ENCODE measurements at places on chromosomes 16 and 17. TPM values are rescaled to one million over a fixed set of nuclear protein-coding genes. Genes with fewer than 3 reads are reported as not detected.

Gene ACSM5
- total RNA-seq = 9.7 TPM

Gene DDX52
- total RNA-seq = 17.5 TPM

Gene MYL4
- 4.3 TPM for total RNA-seq

Gene JPT1
- total RNA-seq = 132 TPM

GRCh38 chr17:57537524-57538410 lies 207.3 kb downstream of the CCDC182 start:
- H3K36me3 ChIP-seq = no peaks in the 10 kb centered on the region
- H3K4me1 ChIP-seq = peaks cover 11% of the 10 kb centered on the region
- DNase-seq = no peak
- no peak overlapping the region for H3K4me3 ChIP-seq

- no peak overlapping the region for H3K27ac ChIP-seq
- no peak for DNase-seq
Observed at GRCh38 chr16:363766-364490, 6.4 kb downstream of the MRPL28 start.

DNA sequence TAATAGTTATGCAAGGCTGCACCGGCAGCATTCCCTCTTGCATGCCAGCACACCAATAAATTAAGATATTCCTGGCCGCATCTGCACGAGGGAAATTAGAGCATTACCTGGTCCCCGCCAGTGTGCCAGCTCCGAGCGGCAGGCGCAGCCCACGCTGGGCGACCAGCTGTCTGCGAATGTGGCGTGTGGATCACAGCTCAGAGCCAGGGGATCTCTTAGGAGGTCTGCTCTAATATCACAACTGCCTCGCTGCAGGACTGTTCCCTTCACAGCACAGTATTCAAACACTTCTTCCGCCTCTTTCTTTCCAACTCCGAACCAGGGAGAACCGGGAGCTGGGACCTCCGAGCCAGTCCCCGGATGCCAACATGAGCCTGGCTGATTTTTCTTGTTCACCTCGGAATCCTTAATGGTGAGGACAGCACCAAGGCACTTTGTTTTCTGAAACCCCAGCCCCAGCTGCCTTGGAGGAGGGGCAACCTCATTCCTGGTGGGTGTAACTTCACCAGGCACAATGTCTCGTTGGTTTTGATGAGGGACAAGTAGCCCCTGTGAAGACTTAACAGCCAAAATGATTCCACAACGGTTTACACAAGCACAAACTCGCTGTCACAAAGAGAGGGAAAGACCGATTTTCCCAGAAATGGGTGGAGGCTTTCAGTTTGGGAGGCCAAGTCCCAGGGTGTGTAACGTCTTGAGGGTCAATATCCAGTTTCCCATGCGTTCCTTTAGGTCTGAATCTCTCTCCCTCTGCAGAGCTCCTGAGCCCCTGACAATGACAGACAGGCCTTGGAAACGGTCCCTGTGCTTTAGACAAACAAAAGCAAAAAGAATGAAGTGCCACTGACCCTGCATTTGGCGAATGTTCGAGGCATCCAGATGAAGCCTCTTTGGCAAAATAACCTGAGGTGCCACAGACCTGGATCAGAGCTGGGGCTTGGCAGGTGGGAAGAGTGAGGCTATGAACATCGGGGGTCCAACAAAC lies 213.2 kb downstream of the C16orf78 start:
- no peak for DNase-seq
- no peak overlapping the region for H3K4me3 ChIP-seq
- no peaks in the 10 kb centered on the region for H3K4me1 ChIP-seq

GRCh38 chr16:19135201-19135842 lies 21.6 kb downstream of the ITPRIPL2 start:
- peaks cover 20% of the 10 kb centered on the region for H3K4me1 ChIP-seq
- no peak for DNase-seq
- H3K4me3 ChIP-seq = no peak overlapping the region
- H3K27ac ChIP-seq = no peak overlapping the region
- H3K27me3 ChIP-seq = no peaks in the 10 kb centered on the region

GRCh38 chr16:22126037-22126558 lies 33.8 kb downstream of the VWA3A start:
- DNase-seq = no peak
- H3K27me3 ChIP-seq = no peaks in the 10 kb centered on the region
- no peak overlapping the region for H3K4me3 ChIP-seq
- no peak overlapping the region for H3K27ac ChIP-seq

DNA sequence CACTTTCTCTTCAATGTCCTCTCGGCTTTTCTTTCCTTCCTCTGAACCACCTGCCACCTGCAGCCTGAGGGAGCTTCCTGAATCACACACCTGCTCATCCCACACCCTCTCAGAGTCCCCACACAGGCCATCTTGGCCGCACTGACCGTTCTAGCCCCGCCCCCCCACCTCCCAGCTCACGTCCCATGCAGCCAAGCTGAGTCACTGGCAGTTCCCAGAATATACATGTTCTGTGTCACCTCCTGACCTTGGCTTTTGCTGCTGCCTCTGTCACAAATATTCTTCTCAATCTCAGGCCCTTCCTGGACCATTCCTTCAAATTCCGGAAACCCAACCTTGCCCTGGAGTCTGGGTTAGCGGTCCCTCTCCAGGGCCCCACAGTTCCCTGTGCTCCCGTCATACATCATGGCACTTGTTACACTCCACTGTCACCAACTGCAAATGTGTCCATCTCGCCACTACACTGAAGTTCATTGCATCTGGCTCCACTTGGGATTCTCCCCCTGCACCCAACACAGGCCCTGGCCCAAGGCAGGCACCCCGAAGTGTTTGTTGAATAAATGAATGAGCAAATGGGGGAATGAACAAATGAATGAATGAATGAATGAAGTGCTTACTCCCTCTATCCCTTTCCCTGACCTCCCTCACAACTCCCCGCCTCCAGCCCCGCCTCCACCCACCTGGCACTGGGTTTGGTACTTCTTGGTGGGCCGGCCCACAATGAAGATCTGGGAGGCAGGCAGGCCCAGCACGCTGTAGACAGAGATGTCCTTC lies 12.8 kb downstream of the PIMREG start:
- no peak overlapping the region for H3K4me3 ChIP-seq
- H3K27ac ChIP-seq = no peak overlapping the region
- H3K36me3 ChIP-seq = no peaks in the 10 kb centered on the region
- H3K27me3 ChIP-seq = no peaks in the 10 kb centered on the region

DNA sequence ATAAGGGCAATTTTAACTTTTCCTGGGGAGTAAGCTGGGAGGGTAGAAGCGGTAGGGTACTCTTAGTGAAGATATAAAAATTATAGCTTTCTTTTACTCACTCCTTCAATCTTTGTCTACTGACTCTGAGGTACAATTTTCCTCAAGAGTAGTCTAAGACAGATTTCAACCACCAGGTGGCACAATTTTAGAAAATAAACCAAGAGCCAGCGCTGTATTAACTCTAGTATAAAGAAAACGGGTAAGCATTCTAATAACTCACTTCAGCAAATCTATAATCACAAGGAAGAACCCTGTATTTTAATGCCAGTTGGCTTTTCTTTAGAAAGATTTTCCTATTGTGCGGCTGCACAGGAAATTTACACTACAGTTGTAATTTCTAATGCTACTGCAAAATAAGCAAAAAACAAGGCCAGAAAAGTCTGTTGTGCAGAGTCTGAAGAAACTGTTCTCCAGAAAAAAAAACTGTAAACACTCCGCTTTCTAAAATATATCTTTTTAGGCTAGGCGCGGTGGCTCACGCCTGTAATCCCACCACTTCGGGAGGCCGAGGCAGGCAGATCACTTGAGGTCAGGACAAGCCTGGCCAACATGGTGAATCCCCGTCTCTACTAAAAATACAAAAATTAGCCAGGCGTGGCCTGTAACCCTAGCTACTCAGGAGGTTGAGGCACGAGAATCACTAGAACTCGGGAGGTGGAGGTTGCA lies 1.9 kb downstream of the CMC2 start:
- no peaks in the 10 kb centered on the region for H3K27me3 ChIP-seq
- H3K36me3 ChIP-seq = no peaks in the 10 kb centered on the region
- H3K27ac ChIP-seq = peak overlapping the region; percentile 63
- H3K4me3 ChIP-seq = peak overlapping the region; percentile 6

DNA sequence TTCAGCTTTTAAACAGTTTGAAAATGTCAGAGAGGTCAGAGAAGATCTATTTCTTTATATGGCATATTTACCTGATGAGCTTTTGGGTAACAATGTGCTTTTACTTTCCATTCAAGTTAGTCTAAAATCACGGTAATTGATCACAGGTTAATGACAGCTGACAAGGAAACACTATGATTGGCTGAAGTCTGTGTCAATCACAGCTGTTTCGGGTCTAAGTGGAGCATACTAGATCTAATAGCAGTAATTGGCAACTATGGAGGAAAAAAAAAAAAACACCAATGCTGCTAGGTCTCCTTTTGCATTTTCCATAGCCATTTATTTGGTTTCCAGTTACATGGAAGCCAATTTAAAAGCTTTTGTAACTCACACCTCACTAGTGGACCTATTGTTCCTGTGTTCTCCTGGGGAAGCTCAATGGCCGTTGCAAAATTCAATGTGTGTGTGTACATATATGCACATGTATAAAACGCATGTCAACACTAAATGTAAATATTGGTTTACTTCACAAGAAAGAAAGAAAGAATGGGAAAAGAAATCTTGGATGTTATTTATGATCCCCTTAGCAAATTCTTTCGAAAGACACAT lies 568.3 kb upstream of the ZFHX3 start:
- H3K36me3 ChIP-seq = no peaks in the 10 kb centered on the region
- no peaks in the 10 kb centered on the region for H3K4me1 ChIP-seq
- no peaks in the 10 kb centered on the region for H3K27me3 ChIP-seq

DNA sequence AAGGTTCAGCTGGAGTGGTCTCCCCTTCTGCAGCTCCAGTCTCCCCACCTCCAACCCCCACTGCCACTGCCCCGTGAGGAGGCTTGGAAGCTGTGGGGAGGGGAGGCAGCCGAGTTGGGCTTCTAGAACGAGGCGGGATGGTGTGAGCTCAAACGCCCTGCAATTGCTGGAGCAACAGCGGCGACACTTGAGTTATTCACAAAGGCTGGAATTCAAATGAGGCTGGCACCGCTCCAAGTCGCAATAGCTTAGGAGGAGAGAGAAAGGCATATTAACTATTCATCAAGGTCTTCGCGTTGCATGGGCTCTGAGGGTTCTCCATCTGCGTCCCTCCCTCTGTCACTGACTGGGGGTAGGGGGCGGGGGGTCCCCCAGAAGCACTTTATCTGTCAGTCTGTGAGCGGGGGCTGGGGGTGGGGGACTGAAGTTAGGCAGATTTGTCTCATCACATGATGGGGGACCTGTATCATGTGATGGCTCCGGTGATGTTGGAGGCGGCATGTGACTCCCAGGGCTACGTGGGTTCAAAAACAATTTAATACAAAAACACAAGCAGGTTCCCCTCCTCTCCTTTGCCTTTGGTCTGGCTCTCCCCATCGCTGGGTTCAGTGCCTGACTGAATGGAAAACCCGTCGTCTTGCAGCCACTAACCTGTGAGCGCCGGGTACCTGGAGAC lies 70.5 kb downstream of the RBBP6 start:
- H3K4me1 ChIP-seq = no peaks in the 10 kb centered on the region
- H3K36me3 ChIP-seq = no peaks in the 10 kb centered on the region
- peak; percentile 10 for DNase-seq
- peaks cover 2% of the 10 kb centered on the region for H3K27me3 ChIP-seq
- H3K27ac ChIP-seq = no peak overlapping the region

DNA sequence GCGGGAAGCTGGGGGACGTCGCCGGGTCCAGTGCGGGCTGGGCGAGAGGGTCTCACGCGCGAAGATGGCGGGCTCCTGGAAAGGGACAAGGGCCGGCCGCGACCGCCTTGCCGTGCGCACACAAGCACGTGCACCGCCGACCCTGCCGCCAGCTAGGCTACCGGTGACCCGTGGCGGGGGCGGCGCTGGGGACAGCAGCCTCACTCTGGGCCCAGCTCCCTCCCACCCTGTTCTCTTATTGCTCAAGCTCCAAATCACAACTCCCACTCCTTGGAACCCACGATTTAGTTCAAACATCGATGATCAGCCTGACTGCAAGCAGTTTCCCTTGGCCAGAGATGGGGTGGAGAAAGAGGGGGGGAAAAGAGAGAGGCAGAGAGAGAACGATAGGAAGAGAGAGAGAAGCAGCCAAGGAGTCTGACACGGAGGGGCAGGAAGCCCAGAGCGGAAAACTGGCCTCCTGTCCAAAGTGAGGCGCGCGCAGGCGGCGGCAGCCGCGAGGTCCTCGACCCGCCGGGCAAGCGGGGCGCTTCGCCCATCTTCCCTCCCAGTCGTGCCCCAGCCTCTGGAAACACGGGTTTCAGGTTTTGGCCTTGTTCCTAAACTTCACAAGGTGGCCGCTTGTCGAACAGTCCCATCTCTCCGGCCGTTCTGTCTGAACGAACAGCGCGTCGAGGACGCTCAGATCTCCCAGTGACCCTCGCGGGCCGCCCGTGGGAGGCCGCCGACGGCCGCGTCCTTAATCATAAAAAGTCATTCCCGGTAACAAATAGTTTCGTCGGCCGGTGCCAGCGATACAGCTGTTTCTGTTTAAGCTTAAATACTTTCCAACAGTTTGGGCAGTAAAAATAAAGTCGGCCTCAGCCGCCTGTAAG lies 1.7 kb upstream of the CBX8 start:
- peaks cover 49% of the 10 kb centered on the region for H3K27me3 ChIP-seq
- peak overlapping the region; percentile 61 for H3K4me3 ChIP-seq
- DNase-seq = no peak
- H3K36me3 ChIP-seq = no peaks in the 10 kb centered on the region
- no peak overlapping the region for H3K27ac ChIP-seq

DNA sequence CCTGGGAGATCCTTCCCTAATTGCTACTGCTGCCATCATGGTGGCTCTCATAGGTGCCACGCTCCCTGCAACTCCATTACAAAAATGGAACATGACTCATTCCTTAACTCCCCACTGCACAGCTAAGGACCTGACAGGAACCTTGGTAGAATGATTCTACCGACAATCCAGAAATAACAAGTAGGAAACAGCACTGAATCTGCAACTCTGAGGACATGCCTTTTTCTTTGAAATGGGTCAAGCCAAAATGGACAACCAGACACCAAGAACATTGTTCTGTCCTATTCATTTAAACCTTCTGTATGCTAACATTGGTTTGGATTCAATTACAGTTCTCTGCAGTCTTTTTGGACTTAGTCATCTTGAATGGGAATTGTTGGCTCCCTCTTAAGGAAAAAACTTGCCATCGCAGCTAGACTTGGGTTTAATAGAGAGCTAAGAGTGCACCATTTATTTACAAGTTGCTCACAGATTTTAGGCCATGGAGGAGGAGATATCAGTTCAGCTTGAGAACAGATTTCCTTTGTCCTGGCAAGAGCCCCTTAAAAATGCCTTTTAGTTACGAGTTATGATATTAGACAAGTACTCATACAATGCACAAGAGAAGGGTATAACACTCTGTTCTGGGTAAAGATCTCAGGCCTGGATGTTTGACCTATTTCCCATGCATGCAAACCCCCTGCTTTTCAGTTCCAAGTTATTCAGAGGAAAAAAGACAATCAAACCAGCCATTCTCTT lies 20.9 kb upstream of the NSRP1 start:
- no peak overlapping the region for H3K4me3 ChIP-seq
- no peak overlapping the region for H3K27ac ChIP-seq
- H3K36me3 ChIP-seq = no peaks in the 10 kb centered on the region
- H3K27me3 ChIP-seq = no peaks in the 10 kb centered on the region

GRCh38 chr16:58393138-58393504 lies 850 bp downstream of the GINS3 start:
- no peak for DNase-seq
- H3K27me3 ChIP-seq = no peaks in the 10 kb centered on the region
- H3K4me1 ChIP-seq = no peaks in the 10 kb centered on the region
- peak overlapping the region; percentile 58 for H3K4me3 ChIP-seq
- H3K36me3 ChIP-seq = no peaks in the 10 kb centered on the region
- no peak overlapping the region for H3K27ac ChIP-seq

- no peaks in the 10 kb centered on the region for H3K27me3 ChIP-seq
- H3K4me3 ChIP-seq = no peak overlapping the region
- no peaks in the 10 kb centered on the region for H3K4me1 ChIP-seq
- DNase-seq = no peak
Observed at GRCh38 chr16:58034128-58034685, 8.7 kb downstream of the MMP15 start.

All from prostate gland (tissue), 2 donors.